ENCODE measurements at places on chromosomes 12 and 14. TPM values are rescaled to one million over a fixed set of nuclear protein-coding genes. Genes with fewer than 3 reads are reported as not detected.

- no peak for DNase-seq
These were observed 6.6 kb downstream of the DCD start for GRCh38 chr12:54641554-54641953.

DNA sequence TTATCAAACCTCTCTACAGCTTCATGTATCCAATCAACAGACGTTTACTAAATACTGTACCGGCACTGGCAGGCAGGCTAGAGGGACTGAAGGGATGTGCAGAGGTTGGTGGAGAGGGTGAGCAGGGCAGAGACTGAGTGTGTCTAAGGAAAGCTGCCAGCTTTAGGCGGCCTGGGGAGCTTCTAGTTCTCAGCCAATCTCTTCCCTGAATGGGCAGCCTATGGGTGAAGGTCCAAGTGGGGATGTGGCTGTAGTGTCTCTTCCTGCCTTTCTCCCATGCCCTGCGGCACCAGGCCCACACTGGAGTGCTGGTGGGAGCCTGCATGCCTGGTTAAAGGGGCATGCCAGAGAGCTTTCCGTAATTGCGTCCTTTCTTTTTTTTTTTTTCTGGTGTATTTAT, 239.8 kb downstream of the CACNA1C start:
- no peak for DNase-seq

Gene RPGRIP1
- total RNA-seq, result not detected

Gene CIROP
- total RNA-seq, result not detected

Gene HCAR2
- total RNA-seq, result not detected

Data from GM23248 (cell line).